Vagina (tissue), 2 donors: ENCODE measurements at places on chromosomes 16 and 17.

GRCh38 chr17:76667786-76668453, 24.4 kb upstream of the ST6GALNAC1 start:
- no peak for DNase-seq

DNA sequence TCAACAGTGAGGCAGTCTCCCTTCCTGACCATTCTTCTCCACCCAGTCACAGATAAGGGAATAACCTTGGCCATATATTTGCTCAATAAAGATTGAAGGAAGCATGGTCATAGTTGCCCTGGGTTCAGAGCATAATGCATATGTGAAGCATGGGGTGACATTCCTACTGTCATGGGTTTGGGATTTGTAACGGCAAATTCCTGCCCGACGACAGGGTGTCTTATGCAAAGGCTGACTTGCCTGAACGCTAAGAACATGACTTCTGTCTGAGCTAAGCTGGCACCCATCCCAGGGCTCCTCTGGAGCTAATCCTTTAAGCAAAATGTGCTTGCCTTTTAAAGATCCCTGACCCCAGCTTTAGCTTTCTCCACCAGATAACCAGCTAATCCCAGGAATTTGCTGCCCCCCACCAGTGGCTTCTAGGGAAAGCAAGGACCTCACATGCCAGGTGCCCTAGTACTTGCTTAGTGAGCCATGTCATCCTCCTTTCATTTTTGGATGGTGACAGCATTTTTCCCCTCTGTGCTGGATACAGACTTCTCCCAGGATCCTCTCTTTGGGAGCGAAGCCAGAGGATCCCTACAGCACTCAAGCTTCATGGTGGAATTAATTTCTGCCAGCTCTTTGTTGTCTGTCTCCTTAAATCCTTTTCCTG, 11.7 kb downstream of the SLC7A6OS start:
- no peak for DNase-seq

DNA sequence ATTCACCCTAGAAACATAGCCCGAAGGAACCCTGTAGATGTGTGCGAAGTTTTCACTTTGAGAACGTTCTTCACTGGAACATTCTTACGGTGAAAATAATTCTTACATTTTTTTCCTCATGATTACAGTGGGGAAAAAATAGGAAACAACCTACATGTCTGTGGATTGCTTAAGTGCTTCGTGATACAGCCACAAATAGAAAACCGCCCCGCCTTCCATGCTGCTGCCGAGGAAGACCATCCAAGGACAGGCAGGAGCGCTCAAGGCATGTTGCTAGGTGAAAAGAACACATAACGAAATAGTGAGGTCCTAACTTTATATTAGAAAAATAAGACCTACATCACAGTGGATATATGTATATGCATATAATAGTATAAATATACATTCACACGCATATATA, 78.8 kb downstream of the BMERB1 start:
- no peak for DNase-seq

- peak; percentile 56 for DNase-seq
Observed at GRCh38 chr16:55732496-55732895, 76.7 kb downstream of the SLC6A2 start.
